Stomach (tissue), 19 donors: ENCODE measurements at places on chromosomes 3 and 15. TPM values are rescaled to one million over a fixed set of nuclear protein-coding genes. Genes with fewer than 3 reads are reported as not detected.

The LEKR1 gene
- not detected for total RNA-seq

The EPHA3 gene
- 5.5 TPM for total RNA-seq

The ALDH1A3 gene
- 37.6 TPM for total RNA-seq

The AP3B2 gene
- 8.0 TPM for total RNA-seq

- no peak overlapping the region for H3K4me3 ChIP-seq
- no peak for DNase-seq
- no peak overlapping the region for H3K27ac ChIP-seq
- H3K4me1 ChIP-seq: no peaks in the 10 kb centered on the region
- no peaks in the 10 kb centered on the region for H3K27me3 ChIP-seq
Observed at GRCh38 chr3:48960841-48961413, 29.1 kb upstream of the P4HTM start.

- no peak for DNase-seq
- no peak overlapping the region for H3K27ac ChIP-seq
- H3K27me3 ChIP-seq: no peaks in the 10 kb centered on the region
Observed at GRCh38 chr3:60070366-60070765, 1020.5 kb upstream of the CFAP20DC start.

- DNase-seq: no peak
- H3K4me3 ChIP-seq: no peak overlapping the region
- no peaks in the 10 kb centered on the region for H3K36me3 ChIP-seq
- H3K27ac ChIP-seq: no peak overlapping the region
- H3K27me3 ChIP-seq: no peaks in the 10 kb centered on the region
- no peaks in the 10 kb centered on the region for H3K4me1 ChIP-seq
Observed at GRCh38 chr3:34279901-34280300, 481.5 kb downstream of the PDCD6IP start.

DNA sequence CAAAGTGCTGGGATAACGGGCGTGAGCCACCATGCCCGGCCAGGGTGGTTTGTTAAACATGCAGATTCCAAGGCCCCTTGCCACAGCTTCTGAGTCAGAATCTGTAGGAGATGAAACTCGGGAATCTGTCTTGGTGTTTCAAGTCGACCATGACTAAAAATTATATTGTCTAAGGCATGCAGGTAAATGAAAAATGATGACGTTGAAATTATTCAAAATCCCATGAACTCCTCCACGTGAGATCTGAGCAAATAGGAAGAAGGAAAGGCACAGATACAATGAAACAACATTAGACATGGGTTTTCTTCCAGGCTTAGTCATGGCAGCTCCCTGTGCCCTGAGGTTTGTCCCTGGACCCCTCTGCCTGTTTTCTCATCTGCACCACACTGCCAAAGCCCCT is 172.0 kb upstream of the CMC1 start:
- no peaks in the 10 kb centered on the region for H3K27me3 ChIP-seq
- H3K27ac ChIP-seq: no peak overlapping the region
- no peak overlapping the region for H3K4me3 ChIP-seq
- no peaks in the 10 kb centered on the region for H3K36me3 ChIP-seq

GRCh38 chr3:44280631-44281030 is 38.9 kb downstream of the TOPAZ1 start:
- H3K36me3 ChIP-seq: no peaks in the 10 kb centered on the region
- no peak overlapping the region for H3K27ac ChIP-seq
- no peaks in the 10 kb centered on the region for H3K4me1 ChIP-seq
- H3K4me3 ChIP-seq: no peak overlapping the region
- no peak for DNase-seq

- H3K27ac ChIP-seq: no peak overlapping the region
- no peaks in the 10 kb centered on the region for H3K36me3 ChIP-seq
- peak; percentile 43 for DNase-seq
- peaks cover 19% of the 10 kb centered on the region for H3K4me1 ChIP-seq
- no peak overlapping the region for H3K4me3 ChIP-seq
- no peaks in the 10 kb centered on the region for H3K27me3 ChIP-seq
Observed at GRCh38 chr15:45386420-45386819, 8.1 kb upstream of the GATM start.

DNA sequence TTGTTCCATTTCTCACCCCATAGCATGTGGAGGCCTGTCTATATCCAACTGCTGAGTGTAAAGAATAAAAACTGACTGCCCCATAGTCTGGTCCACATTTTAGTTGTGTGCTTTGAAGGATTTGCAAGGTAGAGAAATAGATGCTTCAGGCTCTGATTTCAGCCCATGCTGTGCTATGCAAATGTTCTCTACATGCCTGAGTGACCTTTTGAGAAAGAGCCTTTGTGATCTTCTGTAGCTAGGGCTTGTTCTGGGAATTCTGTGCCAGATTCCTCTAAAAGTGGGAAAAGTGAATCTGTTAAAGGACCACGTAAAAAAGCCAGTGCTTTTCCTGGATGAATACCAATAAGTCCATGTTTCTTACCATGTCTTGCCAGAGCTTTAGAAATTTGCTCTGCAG is 5.2 kb downstream of the KCTD6 start:
- peaks cover 14% of the 10 kb centered on the region for H3K36me3 ChIP-seq
- no peak overlapping the region for H3K4me3 ChIP-seq
- no peaks in the 10 kb centered on the region for H3K27me3 ChIP-seq
- no peak for DNase-seq

- H3K27me3 ChIP-seq: peaks cover 98% of the 10 kb centered on the region
- no peaks in the 10 kb centered on the region for H3K36me3 ChIP-seq
- no peak overlapping the region for H3K27ac ChIP-seq
- H3K4me3 ChIP-seq: no peak overlapping the region
- no peak for DNase-seq
Observed at GRCh38 chr15:60002528-60003218, 1.4 kb upstream of the FOXB1 start.

- no peak overlapping the region for H3K4me3 ChIP-seq
- no peaks in the 10 kb centered on the region for H3K4me1 ChIP-seq
- no peaks in the 10 kb centered on the region for H3K27me3 ChIP-seq
- no peak overlapping the region for H3K27ac ChIP-seq
- no peak for DNase-seq
- H3K36me3 ChIP-seq: no peaks in the 10 kb centered on the region
Observed at GRCh38 chr3:106183762-106184391, 315.1 kb upstream of the CBLB start.

DNA sequence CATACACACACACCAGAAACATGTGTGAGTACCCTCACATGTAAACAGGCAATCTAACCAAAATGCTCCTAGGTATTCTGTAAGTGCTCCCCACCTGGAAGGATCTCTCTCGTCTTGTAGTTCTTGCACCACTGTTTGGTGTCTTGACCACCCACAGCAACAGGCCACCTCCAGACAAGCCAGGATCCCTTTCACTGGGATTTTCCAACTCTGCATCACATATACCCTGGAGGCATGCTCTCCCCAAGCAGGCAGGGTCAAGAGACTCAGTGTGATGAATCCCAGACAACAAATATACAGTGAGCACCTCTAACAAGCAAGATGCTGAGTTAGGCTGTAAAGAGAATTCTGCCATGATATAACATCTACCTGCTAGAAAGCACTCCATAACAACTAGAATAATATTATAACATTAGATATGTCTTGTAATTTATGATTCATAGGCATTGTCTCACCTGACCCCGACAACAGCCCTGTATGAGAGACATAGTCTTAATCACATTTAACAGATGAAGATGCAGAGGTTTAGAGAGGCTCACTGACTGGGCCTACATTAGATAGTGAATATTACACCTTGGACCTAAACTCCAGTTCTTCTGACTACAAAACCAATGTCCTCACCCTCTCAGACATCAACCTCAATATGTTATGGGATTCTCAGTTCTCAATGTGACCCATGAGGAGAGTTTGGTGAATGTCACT is 76.5 kb upstream of the BCL6 start:
- H3K4me3 ChIP-seq: no peak overlapping the region
- no peaks in the 10 kb centered on the region for H3K4me1 ChIP-seq
- no peak for DNase-seq
- H3K36me3 ChIP-seq: no peaks in the 10 kb centered on the region
- no peaks in the 10 kb centered on the region for H3K27me3 ChIP-seq

DNA sequence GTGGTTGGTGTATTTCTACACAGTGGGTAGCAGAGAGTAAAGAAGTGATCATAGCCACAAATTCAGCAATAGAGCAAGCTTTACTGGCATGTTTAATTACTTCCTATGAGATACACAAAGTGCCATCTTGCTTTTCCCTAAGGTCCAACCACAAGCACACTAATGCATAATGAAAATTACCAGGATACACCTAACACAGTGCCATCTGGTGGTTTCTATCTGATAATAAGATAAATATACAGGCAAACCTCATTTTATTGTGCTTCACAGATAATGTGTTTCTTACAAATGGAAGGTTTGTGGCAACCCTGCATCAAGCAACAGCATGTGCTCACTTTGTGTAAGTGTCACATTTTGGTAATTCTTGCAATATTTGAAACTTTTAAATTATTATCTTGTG is 223.0 kb downstream of the NSUN3 start:
- H3K27me3 ChIP-seq: no peaks in the 10 kb centered on the region
- H3K36me3 ChIP-seq: no peaks in the 10 kb centered on the region
- no peak overlapping the region for H3K4me3 ChIP-seq
- no peak for DNase-seq
- H3K4me1 ChIP-seq: no peaks in the 10 kb centered on the region
- no peak overlapping the region for H3K27ac ChIP-seq

DNA sequence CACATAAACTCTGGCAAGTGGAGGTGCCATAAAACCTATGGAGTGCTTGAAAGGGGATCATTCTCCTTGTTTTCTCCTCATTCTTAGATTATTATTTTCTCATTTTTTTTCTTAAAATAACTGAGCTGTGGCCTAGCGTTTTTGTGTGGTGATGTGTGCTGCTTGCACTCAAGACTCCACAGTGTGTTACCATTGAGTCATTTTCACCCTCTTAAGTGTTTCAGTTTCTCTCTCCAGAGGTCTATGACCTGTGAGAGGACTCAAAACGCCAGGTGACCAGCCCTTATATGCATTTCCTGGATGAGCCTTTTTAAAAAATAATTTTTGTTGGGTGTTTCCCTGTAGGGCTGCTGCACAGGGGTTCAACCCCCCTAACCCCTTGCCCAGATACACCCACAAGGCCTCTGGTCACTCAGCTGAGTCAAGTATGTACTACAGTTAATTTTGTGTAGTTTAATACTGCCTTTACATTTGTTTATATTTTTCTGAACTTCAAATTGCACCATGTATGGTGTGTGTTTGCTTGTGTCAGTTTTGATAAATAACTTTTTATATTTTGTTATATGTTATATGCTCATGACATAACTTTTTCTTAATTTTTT is 15.4 kb upstream of the BTLA start:
- no peak overlapping the region for H3K27ac ChIP-seq
- no peak for DNase-seq
- H3K4me3 ChIP-seq: no peak overlapping the region
- H3K36me3 ChIP-seq: no peaks in the 10 kb centered on the region
- no peaks in the 10 kb centered on the region for H3K27me3 ChIP-seq
- no peaks in the 10 kb centered on the region for H3K4me1 ChIP-seq

GRCh38 chr15:29570948-29571791 is 251.1 kb downstream of the TJP1 start:
- peak overlapping the region; percentile 42 for H3K4me3 ChIP-seq
- peaks cover 33% of the 10 kb centered on the region for H3K4me1 ChIP-seq
- H3K27ac ChIP-seq: no peak overlapping the region
- H3K36me3 ChIP-seq: no peaks in the 10 kb centered on the region

DNA sequence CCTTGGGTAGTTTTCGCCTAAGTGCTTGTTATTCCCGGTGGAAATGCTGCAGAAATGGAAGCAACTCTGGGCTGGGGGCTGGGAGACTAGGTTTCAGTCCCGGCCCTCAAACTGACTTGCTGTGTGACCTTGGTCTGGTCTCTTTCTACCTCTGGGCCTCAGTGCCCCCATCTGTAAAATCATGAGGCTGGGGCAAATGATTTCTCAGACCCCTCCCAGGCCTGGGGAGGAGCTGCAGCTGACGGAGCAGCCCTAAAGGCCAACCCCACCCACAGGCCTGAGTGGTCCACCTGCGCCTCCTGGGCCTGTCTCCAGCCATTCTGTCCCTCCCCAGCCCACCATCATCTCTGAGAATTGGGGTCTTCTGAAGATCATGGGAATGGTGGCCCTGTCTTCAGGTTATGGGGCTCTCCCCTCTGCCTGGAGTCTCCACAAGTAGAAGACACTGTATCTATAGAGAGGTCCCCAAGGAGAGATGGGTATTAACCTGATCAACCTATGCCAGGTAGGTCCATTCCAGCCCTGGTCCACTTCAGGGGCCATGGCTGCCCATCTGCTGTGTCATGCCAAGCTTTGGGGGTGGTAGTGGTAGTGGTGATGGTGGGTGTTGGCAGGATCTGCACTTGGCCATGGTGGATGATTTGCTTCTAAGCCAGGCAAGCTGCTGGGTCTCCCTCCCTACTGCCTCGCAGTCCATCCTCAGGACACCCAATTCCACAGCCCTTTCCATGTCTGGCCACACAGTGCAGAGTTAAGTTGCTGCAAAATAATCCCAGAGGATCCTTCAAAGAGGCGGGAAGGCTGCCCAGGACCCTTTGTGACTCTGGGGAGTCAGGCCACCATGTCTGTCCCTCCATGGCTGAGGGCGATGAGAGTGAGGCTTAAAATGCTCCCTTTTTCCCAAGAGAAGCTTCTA is 46.0 kb downstream of the ITGA11 start:
- H3K27ac ChIP-seq: no peak overlapping the region
- H3K36me3 ChIP-seq: no peaks in the 10 kb centered on the region
- H3K4me3 ChIP-seq: no peak overlapping the region
- H3K27me3 ChIP-seq: no peaks in the 10 kb centered on the region

DNA sequence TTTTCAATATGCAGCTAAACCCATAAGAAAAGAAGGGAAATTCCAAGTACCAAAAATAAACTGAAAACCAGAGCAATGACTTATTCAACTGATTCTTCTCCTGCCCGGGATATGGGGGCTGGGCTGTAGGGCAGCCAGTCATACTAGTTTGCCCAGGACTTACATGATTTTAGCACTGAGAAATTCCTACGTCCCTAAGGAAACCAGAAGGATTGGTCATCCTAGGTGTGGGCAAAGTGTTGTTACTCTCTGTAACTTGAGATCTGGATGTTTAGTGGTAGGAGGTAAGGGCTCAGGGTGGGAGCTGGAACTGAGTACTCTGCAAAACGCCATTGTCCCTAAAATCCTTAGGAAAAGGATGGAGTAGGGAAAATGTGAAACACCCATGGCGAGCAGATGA is 1.2 kb upstream of the DAZL start:
- H3K36me3 ChIP-seq: no peaks in the 10 kb centered on the region
- H3K4me3 ChIP-seq: no peak overlapping the region
- H3K27ac ChIP-seq: no peak overlapping the region
- no peaks in the 10 kb centered on the region for H3K4me1 ChIP-seq
- H3K27me3 ChIP-seq: no peaks in the 10 kb centered on the region
- DNase-seq: no peak
